ENCODE measurements at places on chromosomes 3 and 15. TPM values are rescaled to one million over a fixed set of nuclear protein-coding genes. Genes with fewer than 3 reads are reported as not detected.

TNIK gene
- total RNA-seq = 20.8 TPM

GPR27 gene
- not detected for total RNA-seq

CELF6 gene
- not detected for total RNA-seq

ACKR2 gene
- total RNA-seq = not detected

GPR171 gene
- not detected for total RNA-seq

SOX14 gene
- not detected for total RNA-seq

NR2F2 gene
- 14.9 TPM for total RNA-seq

ADCY5 gene
- 0.18 TPM for total RNA-seq

ZNF662 gene
- total RNA-seq = 0.36 TPM

VIPR1 gene
- total RNA-seq = 8.5 TPM

USP50 gene
- not detected for total RNA-seq

NOX5 gene
- 0.18 TPM for total RNA-seq

SPATA12 gene
- total RNA-seq = not detected

RTF1 gene
- total RNA-seq = 13.5 TPM

TMEM40 gene
- total RNA-seq = not detected

MASP1 gene
- 9.1 TPM for total RNA-seq

CPN2 gene
- total RNA-seq = not detected

RBP2 gene
- not detected for total RNA-seq

SYNPR gene
- not detected for total RNA-seq

TICRR gene
- 2.5 TPM for total RNA-seq

CYP11A1 gene
- 1.9 TPM for total RNA-seq

MYLK gene
- 1.9 TPM for total RNA-seq

SMAD6 gene
- total RNA-seq = 48.9 TPM

SERINC4 gene
- total RNA-seq = not detected

CLSTN2 gene
- total RNA-seq = 4.2 TPM
